Naive thymus-derived CD4-positive, alpha-beta T cell (primary cell): ENCODE measurements at places on chromosomes 3 and 15. TPM values are rescaled to one million over a fixed set of nuclear protein-coding genes. Genes with fewer than 3 reads are reported as not detected.

Gene CMTM7
- total RNA-seq = 49.5 TPM

- no peaks in the 10 kb centered on the region for H3K4me1 ChIP-seq
- no peak for DNase-seq
- no peak overlapping the region for H3K4me3 ChIP-seq
- H3K36me3 ChIP-seq = no peaks in the 10 kb centered on the region
These were observed 60.5 kb downstream of the MYRIP start for GRCh38 chr3:39869890-39870289.

GRCh38 chr3:55511895-55512570 lies 24.9 kb upstream of the WNT5A start:
- DNase-seq = no peak
- no peak overlapping the region for H3K27ac ChIP-seq
- H3K4me3 ChIP-seq = no peak overlapping the region
- H3K27me3 ChIP-seq = no peaks in the 10 kb centered on the region

DNA sequence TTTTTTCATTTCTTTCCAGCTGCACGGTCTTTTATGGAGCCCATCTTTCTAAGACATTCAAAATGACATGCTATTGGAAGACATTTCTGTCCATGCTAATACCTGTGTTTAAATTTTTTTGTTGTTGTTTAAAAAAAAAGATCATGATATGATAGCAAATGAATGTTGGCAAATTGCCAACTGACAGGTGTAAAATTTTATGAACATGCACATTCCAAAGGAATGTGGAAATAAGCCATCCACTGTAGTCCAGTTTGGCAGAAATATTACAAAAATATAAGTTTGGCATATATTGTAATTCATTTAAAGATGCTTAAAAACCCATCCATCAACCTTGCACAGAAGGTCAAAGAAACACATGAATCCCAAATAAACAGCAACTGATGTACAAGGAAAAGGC lies 75.6 kb upstream of the WNT5A start:
- H3K4me1 ChIP-seq = no peaks in the 10 kb centered on the region
- H3K4me3 ChIP-seq = no peak overlapping the region
- no peaks in the 10 kb centered on the region for H3K36me3 ChIP-seq
- no peak overlapping the region for H3K27ac ChIP-seq
- no peak for DNase-seq

DNA sequence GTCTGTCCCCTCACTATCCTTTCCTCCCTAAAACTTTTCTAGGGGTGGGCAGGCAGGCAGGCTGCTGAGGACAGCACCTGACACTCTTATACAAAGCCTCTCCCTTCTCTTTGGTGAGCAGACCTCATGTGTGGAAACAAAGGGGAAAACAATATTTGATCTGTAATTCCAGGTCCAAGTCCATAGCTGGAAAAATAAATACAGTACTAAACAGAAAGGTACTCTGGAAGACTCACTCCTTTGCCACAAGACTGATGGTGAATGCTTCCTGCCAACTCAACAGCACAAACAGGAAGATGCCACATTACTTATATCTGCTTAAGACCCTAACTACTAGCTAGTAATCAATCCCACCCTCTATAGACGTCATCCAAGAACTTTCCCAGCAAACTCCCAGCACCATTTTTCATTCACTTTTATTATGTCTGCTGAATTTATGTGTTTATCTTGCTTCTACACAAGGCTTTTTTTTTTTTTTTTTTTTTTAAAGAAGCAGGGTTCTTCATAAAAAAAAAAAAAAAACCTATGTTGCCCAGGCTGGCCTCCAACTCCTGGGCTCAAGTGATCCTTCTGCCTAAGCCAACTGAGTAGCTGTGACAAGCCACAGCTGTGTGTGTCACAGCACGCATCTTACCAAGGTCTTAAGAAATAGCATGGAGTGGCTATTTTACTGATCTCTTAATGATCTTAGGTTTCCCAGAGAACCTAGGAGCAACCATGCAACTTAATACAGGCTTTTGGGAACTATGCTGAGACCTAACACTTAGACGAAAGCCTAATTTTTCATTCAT lies 44.2 kb upstream of the CSPG5 start:
- H3K4me3 ChIP-seq = no peak overlapping the region
- H3K27me3 ChIP-seq = no peaks in the 10 kb centered on the region
- H3K36me3 ChIP-seq = peaks cover 18% of the 10 kb centered on the region
- no peak for DNase-seq

DNA sequence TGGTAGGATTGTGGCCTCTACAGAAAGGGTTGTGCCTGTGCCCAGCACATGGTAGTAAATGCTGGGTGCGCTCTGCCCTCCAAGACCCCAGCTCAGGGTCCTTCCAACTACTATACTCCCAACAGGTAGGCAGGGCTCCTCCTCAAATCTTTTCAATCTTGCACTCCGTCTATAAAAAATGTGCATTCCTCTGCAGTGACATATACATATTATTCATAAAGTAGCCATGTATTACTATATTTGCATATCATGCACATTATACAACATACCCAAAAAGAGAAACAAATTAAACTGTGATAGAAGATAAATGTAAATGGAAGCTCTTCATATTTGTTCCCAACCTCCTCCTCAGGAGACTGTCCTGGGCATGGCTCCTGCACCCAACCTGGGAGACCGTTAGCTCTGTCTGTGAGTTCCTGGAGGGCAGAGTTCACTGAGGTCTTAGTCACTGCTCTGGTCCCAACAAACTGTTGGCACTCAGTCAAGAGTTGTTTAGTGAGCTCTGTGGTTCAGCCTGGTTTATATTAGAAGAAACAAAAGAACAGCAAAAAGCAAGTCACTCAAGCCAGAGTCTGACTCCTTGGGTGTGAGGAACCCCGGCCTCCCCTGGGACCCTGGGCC lies 47.7 kb upstream of the GRIP2 start:
- no peak overlapping the region for H3K27ac ChIP-seq
- H3K4me3 ChIP-seq = no peak overlapping the region
- no peak for DNase-seq
- H3K36me3 ChIP-seq = no peaks in the 10 kb centered on the region
- H3K27me3 ChIP-seq = no peaks in the 10 kb centered on the region

Gene EIF4G1
- 200 TPM for total RNA-seq

- no peaks in the 10 kb centered on the region for H3K27me3 ChIP-seq
- no peak overlapping the region for H3K27ac ChIP-seq
- no peak overlapping the region for H3K4me3 ChIP-seq
- peaks cover 92% of the 10 kb centered on the region for H3K4me1 ChIP-seq
- DNase-seq = no peak
These were observed 22.4 kb downstream of the CXCR6 start for GRCh38 chr3:45965653-45966052.

DNA sequence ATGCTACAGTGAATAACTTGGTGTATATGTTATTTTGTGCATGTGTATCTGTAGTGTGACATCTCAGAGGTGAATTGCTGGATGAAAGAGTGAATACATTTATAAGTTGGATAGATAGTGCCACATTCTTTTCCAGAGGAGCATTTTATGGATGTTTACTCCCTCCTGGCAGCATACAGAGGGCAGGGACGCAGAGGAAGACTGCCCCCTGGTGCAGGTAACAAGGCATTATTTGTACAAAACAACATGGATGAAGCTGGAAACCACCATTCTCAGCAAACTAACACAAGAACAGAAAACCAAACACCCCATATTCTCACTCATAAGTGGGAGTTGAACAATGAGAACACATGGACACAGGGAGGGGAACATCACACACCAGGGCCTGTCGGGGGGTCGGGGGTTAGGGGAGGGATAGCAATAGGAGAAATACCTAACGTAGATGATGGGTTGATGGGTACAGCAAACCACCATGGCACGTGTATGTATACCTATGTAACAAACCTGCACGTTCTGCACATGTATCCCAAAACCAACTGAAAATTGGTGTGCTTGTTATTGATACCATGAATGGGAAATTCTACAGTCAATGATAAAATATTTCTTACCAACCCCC lies 57.9 kb upstream of the CTXND1 start:
- no peaks in the 10 kb centered on the region for H3K27me3 ChIP-seq
- no peak overlapping the region for H3K4me3 ChIP-seq
- H3K36me3 ChIP-seq = no peaks in the 10 kb centered on the region
- no peaks in the 10 kb centered on the region for H3K4me1 ChIP-seq
- no peak overlapping the region for H3K27ac ChIP-seq

DNA sequence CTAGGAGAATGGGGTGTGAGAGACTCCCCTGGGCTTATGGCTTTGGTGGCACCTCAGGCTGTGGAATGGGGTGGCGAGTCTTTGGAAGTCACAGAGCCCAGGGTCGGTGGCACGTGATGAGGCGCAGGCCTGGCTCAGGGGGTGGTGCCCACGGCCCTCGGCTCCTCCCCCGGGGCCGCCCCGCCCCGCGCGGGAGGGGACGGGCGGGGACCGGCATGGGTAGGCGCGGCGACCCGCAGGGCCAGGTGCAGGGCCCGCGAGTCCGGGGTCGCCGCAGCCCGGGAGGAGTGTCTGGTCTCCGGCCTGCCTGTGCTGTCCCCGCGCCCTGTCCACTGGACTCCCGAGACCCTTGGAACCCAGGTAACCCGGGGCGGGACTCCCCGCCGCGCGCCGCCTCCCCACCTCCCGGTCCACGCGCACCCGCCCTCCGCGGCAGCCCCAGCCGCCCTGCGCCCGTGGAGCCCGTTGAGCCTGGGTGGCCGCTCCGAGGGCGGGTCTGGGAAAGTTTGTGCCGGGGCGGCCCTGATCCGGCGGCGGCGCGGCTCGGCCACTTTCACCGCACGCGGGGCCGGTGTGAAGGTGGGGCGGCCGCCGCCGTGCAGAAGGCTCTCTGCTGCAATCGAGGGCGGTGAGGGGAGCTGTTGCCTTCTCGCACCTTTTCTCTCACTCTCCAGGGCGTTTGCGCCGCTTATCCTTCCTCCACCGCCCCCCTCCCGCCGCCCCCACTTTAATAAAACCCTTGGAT lies at the start of gene PAQR5:
PAQR5 (plus strand) TSS at position 216 of the 745 bp plus-strand sequence. CDS start 61,169 bp downstream, outside the sequence.
- H3K4me3 ChIP-seq = no peak within 1 kb of the TSS
- H3K27ac ChIP-seq = no peak within 1 kb of the TSS
- no peak for DNase-seq
- H3K4me1 ChIP-seq = no peaks in the 10 kb centered on the region

GRCh38 chr15:37037850-37038715 lies 62.3 kb downstream of the MEIS2 start:
- no peaks in the 10 kb centered on the region for H3K36me3 ChIP-seq
- H3K27ac ChIP-seq = no peak overlapping the region
- H3K4me3 ChIP-seq = no peak overlapping the region
- no peaks in the 10 kb centered on the region for H3K27me3 ChIP-seq

Gene CCDC54
- total RNA-seq = not detected

Gene PRSS50
- total RNA-seq = not detected

- no peak for DNase-seq
- H3K4me3 ChIP-seq = no peak overlapping the region
- peaks cover 6% of the 10 kb centered on the region for H3K27me3 ChIP-seq
- H3K36me3 ChIP-seq = no peaks in the 10 kb centered on the region
These were observed 271.7 kb downstream of the PDZRN3 start for GRCh38 chr3:73352841-73353645.

GRCh38 chr3:86175051-86175536 lies 815.9 kb downstream of the VGLL3 start:
- no peaks in the 10 kb centered on the region for H3K27me3 ChIP-seq
- no peaks in the 10 kb centered on the region for H3K4me1 ChIP-seq
- no peak for DNase-seq
- H3K36me3 ChIP-seq = no peaks in the 10 kb centered on the region

DNA sequence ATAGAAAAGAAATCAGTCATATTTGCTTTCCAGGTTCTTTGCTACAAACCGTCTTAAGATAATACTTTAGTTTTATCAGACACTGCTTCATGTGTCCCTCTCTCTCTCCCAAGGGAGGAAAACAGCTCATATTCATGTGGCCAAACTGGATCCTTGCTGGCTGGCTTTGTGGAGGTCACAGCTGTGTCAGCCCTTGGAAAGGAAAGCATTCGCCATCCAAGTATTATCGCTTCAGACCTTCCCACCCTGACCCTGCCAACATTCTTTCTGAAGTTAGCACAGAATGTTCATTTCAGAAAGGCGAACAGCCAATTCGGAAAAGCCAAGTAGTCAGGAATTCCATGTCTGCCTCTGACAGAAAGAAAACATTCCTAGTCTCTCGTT lies 213.6 kb downstream of the FEZF2 start:
- no peak for DNase-seq
- H3K36me3 ChIP-seq = no peaks in the 10 kb centered on the region
- no peaks in the 10 kb centered on the region for H3K27me3 ChIP-seq
- no peaks in the 10 kb centered on the region for H3K4me1 ChIP-seq

DNA sequence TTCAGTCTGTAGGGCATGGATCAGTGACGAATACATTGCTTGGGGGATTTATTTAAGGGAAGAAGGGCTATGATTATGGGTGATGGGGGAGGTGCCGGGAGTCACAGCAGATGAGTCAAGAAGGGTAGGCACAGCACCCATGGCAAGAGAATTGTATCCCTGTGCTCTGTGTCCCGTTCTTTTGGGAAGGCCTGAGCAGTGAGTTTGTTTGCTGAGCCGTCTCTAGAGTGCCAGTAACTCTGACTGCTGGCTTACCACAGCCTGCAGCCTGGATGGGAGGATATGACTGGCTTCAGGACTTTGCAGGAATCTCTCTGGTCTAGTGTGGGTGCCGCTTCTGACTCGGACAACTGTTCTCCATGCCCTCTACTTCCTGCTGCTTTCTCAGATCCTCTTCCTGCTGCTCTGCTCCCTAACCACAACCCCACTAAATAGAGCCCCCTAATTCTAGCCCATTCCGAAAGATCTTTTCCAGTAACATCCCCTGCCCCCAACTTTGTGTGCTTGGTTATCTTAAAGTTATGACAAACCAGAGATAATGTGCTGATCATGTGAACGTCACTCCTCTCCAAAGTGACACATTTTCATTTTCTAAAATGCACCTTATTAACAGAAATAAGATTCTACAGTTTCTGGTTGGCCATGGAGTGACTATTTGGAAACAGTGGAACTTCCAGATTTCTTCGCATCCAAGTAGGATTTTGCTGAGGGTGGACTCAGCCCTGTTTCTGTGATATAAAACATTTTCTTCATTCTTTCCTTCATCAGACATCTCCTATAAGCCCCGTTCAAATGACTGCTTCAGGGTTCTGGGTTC lies 239.0 kb downstream of the SLCO3A1 start:
- H3K4me3 ChIP-seq = no peak overlapping the region
- H3K27me3 ChIP-seq = no peaks in the 10 kb centered on the region
- H3K4me1 ChIP-seq = peaks cover 8% of the 10 kb centered on the region
- no peaks in the 10 kb centered on the region for H3K36me3 ChIP-seq
- no peak overlapping the region for H3K27ac ChIP-seq
- DNase-seq = no peak
